ENCODE measurements at places on chromosomes 6 and 20.

DNA sequence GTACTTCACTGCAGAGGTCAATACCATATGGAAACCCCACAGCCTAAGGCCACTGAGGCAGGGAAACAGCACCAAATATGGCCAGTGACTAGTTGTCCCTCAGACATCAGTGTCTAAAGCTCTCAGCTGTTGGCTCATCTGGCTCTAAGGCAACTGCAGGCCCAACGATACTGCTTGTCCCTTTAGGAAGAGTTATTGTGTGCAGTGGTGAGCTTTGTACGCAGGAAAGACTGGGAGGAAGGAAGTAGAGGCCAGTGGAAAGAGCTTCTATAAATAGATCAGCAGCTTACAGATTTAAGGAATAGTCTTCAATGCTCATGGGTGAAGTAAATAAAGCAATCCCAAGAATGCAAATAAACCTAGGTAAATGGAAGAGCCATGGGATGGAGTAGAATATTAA is 29.3 kb downstream of the DNAAF9 start:
- no peak for DNase-seq

DNA sequence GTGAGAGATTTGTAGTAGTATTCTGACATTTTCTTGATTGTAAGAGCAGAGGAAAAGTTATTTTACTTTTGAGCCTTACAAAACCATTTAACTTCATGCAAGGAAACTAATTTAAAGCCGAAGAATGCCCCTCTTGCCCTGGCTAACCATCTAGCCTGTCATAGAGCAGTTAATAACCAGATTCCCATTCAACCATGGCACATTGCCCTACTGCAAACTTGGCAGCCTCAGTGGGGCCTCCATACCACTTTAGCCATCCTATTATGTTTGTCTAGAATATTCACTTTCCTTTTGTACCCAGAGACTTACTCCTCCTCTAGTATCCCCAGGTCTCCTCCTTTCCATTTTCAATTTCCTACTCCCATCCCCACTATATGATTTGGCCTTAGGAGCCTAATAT is 230.9 kb downstream of the TBC1D7 start:
- DNase-seq, result no peak

- no peak for DNase-seq
Observed at GRCh38 chr6:151442371-151442770, 9.6 kb downstream of the RMND1 start.

DNA sequence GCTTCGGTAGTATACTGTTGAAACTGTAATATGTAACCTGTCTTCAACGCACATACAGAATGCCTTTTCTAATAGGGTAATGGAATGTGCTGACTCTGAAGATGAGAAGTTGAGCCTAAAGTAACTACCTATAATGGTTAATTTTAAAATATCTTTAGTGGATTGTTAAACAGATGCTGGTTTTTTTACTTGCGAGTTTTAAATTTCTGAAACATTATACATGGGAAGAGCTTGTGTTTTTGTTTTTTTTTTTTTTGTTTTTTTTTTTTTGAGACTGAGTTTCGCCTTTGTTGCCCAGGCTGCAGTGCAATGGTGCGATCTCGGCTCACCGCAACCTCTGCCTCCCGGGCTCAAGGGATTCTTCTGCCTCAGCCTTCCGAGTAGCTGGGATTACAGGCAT is 166.9 kb downstream of the JARID2 start:
- DNase-seq, result no peak

DNA sequence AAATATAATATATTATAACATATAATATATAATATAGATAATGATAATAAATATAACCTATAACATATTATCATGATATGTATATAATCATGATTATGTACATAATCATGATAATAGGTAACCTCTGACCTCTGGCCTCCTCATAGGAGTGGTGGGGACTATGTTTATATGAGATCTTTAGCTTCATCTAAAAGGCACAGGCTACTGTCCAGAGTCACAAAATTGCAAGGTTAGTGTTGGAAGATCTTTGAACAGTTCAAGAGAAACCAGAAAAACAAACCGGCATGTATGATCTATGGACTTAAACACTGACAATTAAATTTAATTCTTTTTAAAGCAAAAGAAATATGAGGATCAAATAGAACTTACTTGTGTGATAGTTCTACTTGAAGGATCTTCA is 55.7 kb upstream of the TINAG start:
- DNase-seq, result no peak

DNA sequence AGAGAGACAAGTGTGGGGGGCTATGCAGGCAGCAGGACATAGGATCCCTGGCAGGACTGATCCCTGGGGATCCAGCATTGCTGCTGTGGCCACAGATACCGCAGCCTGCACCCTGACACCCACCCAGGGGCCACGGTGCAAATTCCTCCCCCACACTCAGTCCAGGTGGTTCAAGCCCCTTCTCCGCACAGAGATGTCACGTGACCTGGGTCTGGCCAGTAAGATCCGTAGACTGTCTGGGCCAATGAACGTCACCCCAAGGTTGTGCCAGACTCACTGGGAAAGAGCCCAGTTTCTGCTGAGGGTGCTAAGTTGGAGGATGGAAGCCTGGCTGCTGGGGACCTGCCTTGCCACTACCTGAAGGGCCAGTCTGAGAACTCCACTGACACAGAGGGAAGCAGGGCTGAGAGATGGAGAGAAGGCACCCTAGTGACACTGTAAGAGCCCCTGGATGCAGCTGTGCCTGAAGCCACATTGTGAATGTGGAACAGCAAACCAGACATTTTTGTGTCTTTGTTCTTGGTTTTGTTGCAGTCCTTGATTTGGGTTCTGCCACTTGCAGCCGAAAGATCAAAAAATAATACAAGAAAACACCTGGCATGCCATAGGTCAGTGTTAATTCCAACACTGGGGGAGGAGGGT is 228.6 kb downstream of the PREX1 start:
- DNase-seq, result no peak

- DNase-seq, result no peak
Observed at GRCh38 chr20:32252189-32252588, 25.3 kb upstream of the KIF3B start.

- DNase-seq, result no peak
Observed at GRCh38 chr20:14307956-14308355, 29.5 kb downstream of the FLRT3 start.

DNA sequence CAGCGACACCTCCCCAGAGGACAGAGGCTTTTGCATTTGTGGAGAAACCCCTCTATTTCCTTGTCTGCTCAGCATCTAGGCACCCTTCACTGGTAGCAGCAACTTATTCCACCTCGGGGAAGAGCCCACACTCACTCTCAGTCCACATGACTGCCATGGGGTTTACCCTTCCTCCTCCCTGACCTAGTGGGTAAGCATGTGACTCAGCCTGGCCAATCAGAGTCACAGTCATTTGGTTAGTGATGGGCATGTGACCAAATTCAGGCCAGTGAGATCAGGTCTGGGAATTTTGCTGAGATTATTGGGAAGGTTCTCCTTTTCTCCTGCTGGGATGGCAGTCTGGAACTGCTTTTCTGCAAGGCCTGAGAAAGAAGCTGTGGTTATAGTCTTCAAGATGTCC is 145.7 kb upstream of the PHACTR3 start:
- DNase-seq, result no peak

DNA sequence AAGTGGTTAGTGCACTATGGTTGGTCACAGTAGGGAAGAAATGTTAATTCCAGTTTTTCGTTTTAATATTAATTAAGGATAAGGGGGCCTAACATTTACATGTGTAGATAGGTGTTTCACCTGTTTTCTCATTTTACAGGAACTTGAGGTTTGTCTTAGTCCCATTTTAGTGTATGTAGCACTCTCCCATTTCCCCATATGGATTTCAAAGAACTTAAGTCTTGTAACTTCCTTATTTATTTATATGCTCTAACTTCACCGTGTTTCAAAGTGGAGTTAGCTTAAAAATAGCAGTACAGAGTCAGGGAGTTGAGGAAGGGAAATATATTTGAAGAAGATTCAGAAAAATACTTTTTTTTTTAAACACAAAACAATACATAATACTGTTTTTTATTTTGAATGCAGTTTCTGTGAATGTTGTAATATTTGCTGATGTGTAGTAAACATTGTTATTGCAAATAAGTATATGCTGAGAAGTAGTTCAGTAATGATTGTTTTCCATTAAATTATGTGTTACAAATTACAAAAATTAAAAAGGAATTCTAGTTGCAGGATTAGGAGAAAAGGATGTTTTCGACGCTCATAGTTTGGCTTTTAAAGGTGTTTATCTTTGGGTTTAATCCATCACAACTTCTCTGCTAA is 3.5 kb downstream of the SCAF8 start:
- no peak for DNase-seq

GRCh38 chr6:157516319-157517026 is 135.5 kb downstream of the ZDHHC14 start:
- DNase-seq, result no peak

DNA sequence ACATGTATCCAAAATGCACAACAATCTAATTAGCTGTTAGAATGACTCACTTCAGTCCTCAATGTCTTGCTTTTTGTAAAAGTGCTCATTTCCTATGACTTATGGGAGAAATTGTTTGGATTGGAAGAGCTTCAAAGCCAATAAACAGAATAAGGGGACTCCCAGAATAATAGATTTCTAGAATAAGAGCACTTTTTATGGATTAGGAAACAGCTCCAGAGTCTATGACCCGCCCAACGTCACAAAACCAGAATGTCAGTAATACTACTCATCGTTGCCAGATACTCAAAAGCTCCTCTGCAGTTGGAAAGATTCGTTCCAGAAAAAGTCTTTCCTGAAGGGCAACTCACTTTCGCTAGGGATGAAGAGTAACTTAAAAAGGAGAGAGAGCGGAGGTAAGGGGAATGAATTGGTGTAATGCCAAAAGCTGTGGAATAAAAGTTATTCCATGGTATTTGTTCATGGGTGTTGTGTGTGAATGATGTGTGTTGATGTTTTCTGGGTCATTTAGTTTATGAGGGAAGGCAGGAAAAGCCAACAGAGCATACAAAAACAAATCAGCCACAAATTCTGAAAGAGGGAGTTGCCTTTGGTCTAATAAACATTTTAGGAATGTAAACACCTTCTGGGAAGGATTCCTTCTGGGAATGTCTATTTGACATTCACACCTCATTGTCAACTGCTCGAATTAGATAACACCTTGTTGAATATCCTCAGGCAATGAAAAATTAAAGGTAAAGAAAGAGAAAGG is 64.6 kb downstream of the SYNE1 start:
- DNase-seq, result no peak

DNA sequence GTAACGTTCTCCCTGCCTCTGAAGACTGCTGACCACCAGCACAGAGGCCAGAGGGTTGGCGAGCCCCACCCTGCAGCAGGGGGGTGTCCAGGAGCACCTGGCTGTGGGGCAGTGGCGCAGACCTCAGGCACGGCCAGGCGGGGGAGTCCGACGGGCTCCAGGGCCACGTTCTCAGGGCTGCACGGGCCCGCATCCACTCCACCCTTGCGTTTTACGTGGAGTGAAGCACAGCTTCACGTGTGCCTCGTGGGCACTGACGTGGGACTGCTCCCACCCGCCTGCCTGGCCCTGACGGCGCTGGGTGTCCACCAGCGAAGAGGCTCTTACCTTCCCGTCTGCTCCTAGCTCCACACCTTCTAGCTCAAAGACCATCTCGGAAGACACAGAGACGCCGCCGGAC is 6.9 kb downstream of the RPS21 start:
- no peak for DNase-seq

- DNase-seq, result no peak
Observed at GRCh38 chr6:91782802-91783201, 1195.9 kb upstream of the MAP3K7 start.

DNA sequence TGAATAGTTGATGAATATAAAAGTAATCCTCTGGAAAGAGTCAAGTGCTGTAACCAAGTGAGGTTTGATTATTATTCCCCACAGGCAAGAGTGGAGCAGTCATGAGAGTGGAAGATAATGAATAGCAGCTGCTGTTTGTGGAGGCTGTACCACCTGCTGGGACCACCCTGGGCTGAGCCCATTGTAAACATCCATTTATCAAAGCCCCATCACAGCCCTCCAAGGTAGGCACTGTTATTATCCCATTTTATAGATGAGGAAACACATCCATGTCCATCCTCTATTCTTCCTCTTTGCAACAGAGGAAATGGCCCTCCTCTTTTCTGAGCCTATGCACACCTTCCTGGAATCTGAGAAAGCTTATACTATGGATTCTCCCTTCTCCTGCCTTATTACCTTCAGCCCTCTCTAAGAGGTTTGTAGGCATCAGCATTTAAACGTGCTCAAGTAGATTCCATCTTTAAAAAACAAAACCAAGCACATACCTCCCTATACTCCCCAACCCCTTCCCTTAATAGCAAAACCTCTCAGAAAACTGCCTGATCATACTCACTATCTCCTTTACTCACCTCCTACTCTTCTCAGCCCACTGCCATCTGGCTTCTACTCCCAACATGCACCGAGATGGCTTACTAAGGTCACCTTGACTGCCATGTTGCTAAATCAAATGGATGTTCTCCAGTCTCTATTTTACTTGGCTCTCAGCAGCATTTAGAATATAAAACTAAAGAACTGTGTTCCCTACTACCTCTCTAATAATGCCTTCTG is 37.1 kb downstream of the CDH22 start:
- DNase-seq, result no peak

GRCh38 chr6:138570725-138571029 is 71.4 kb upstream of the NHSL1 start:
- no peak for DNase-seq

DNA sequence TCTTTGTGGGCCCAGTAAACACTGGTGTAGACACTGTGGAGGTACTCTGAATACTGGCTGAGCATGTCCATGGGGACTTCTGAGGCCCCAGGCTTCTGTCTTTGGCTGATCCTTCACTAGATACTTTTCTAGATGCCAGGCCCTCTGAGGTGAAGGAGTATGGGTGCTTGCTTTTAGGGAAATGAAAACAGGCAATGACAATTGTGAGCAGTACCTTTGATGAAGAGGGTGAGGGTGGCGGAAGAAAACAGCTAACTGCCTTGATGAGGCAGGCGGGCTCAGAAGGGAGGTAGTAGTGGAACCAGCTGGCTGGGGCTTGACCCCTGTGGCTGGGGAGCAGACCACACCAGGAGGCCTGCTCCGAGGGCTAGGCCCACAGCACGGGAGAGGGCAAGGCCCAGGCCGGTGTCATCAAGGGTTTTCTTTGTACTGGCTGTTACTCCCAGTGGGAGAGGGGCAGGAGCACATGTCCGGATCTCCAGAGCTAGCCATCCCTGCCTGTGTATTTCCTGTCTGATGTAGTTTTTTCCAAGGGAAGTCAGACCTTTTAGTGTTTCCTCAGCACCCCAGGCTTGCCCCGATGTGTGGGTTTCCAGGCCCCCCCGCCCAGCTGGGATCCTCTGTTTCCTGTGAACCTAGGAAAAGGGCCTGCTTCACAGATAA is 3.9 kb downstream of the PLCG1 start:
- DNase-seq, result no peak

- DNase-seq, result no peak
Observed at GRCh38 chr6:16544006-16544405, 217.3 kb downstream of the ATXN1 start.

All from T-helper 9 cell (primary cell).